Muscle of back (tissue), 13 donors: ENCODE measurements at places on chromosomes 1 and 21.

DNA sequence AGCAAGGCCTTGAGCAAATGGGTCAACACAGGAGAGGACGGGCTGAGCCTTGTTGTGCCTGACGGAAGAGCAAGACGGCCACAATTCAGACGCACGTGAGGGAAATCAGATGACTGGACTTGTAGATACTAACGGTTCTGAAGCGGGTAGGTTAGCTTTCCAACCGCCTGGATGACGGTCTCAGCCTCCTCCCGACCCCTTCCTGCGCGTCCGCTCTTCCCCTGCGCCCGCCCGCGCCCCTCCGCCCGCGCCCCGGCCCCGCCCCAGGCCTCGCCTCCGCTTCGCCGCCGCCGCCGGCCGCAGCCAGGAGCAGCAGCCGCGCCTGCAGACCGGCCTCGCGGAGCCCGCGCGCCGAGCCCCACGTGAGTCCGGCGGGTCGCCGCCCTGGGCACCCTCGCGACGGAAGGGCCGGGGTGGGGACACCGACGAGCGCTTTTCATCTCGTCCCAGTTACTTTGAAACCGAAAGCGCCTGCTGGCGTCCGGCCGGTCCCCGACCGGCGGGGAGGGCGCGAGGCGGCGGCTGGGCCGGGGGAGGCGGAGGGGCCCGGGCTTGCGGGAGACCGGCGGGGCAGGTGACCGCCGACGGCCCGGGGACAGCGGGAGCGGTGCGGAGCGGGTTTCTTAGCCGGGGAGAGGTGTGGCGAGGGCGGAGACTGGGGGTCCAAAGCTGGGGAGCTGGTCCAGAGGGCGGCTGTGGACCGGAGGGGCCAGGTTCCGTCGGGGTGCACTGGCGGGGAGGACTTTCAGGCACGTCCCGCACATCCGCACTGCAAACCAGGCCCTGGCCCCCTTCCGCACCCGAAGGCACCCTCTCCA lies at the start of gene TRAF5:
TSS of gene TRAF5 (plus strand) at position 306 of the 818 bp plus-strand sequence. CDS start 26,407 bp downstream, outside the sequence.
- peak; percentile 88 for DNase-seq

GRCh38 chr1:203528976-203529835 lies 35.3 kb downstream of the OPTC start:
- DNase-seq, result no peak

GRCh38 chr1:86957221-86957620 lies 42.8 kb downstream of the HS2ST1 start:
- DNase-seq, result no peak

DNA sequence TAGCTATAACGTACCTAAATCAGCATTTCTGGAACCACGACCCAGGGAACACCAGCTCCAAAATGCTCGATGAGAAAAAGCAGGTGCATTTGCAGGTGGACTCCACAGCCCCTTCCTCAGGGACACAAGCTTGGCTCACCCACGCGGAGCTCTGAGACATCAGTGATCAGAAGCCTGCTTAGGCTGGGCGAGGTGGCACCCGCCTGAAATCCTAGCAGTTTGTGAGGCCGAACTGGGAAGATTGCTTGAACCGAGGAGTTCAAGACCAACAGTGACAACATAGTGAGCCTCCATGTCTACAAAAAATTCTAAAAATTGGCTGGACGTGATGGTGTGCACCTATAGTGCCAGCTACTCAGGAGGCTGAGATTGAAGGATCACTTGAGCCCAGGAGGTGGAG lies 2.5 kb upstream of the TSPEAR start:
- no peak for DNase-seq

GRCh38 chr1:53584777-53585107 lies 125.5 kb downstream of the DMRTB1 start:
- DNase-seq, result no peak

GRCh38 chr1:179937668-179938254 lies 16.8 kb upstream of the CEP350 start:
- DNase-seq, result no peak
